ENCODE measurements at places on chromosomes 5 and 9. TPM values are rescaled to one million over a fixed set of nuclear protein-coding genes. Genes with fewer than 3 reads are reported as not detected.

Gene FANCG
- total RNA-seq = 116 TPM

Gene SARDH
- 4.7 TPM for total RNA-seq

Gene GFI1B
- total RNA-seq = not detected

Gene RFX3
- 20.1 TPM for total RNA-seq

Gene HTR1A
- total RNA-seq = not detected

Gene PCDHB15
- total RNA-seq = not detected

Gene C8G
- total RNA-seq = 2.6 TPM

Data from activated T-cell treated with anti-CD3 and anti-CD28 coated beads, Interleukin-2, amount 50 U/mL, for 72 hours (primary cell).